ENCODE measurements at places on chromosomes 3 and 15.

DNA sequence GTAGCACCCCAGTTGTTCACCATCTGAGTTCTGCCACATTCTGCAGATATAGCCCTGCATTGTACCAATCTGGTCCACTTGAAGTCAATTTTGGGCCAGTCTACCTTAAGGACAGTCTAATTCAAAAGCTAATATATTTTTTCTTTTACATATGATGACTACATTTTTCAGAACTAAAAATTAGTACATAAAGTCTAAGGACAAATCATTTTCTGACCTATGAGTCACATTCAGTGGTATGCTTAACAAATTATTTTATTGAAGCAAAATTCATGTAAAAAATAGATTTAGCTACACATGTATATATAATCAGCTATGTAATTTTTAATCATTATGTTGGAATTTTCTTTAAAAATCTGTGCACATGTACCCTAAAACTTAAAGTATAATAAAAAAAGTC is 52.1 kb upstream of the IL12A start:
- DNase-seq, result no peak

DNA sequence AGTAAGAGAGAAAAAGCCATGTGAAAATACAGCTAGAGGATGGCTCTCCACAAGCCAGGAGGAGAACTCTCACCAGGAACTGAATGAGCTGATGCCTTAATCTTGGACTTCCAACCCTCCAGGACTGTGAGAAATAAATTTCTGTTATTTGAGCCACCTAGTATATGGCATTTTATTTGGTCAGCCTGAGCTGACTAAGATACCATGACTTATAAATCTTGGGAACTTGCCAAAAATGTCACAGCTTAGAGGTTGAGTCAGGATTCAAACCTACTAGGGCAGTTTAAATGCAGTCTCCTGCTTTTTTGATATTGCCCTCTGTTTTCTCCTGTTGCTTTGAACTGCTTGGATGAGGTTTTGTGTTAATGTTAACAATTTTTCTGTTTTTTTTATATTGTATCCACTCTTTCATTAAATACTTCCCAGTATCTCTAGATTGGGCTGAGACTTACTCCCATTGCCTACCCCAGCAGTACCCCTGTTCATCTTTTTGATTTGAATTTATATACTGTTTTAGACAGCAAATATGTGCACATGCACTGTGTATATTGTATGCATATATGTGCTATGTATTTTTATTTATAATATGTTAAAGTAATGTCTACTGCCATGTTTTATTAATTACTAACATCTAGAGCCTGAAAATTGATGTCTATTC is 1223.2 kb downstream of the OTOL1 start:
- DNase-seq, result no peak

DNA sequence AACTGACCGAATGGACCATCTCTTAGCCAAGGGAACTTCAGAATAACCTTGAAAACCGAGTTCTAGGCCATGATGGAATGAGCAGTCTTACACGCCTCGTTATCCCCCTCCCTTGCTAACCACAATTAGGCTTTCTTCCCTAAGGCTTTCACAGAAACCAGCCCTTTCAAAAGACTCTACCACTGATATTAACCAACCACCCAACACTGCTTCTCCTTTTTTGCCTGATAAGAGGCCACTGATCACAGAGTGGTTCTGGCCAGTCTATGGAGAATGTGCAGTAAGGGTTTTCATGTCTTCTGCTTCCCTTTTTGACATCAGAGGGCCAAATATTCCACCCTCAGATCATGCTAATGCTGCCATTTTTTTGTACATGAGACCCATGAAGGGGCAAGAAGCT is 59.3 kb downstream of the MCF2L2 start:
- DNase-seq, result no peak

GRCh38 chr3:141129049-141129448 is 77.9 kb downstream of the SPSB4 start:
- DNase-seq, result no peak

- no peak for DNase-seq
Observed at GRCh38 chr3:93906245-93906644, 67.5 kb downstream of the PROS1 start.

GRCh38 chr3:12556314-12556689 is 585 bp upstream of the MKRN2 start:
- no peak for DNase-seq

DNA sequence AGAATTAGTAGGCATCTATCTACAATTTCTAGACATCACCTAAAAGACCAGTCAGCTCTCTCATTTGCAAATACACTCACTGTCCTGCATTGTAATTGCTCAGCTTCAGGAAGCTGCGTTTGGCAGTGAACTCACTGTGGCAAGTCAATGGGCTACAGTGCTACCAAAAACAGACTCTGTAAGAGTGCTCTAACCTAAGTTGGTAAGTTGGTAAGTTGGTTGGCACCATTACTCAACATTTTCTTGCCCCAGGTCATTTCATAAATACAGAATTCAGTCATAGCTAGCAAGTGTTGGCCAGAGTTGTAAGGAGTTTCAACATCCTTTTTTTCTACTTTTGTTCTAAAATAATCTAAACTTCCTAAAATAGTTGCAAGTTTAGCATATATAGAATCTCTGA is 466.3 kb downstream of the NAALADL2 start:
- DNase-seq, result no peak

DNA sequence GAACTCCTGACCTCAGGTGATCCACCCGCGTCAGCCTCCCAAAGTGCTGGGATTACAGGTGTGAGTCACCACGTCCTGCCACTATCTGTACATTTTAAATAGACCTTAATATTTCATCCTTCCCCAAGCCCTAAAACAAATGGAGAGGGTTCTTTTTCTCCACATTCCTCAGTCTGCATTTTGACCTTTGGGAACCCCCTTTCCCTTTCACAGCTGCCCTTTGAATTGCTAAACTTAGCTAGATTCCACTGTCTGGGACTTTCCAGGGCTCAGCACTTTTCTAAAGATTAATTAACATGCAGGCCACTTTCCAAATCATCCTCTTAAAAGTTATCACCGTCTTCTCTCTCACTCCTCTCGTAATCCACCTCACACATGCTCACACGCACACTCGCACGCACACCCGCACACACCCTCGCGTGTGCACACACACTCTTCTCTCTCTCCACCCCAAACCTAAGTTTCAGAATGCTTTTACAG is 124.2 kb downstream of the TMCO5A start:
- DNase-seq, result no peak

DNA sequence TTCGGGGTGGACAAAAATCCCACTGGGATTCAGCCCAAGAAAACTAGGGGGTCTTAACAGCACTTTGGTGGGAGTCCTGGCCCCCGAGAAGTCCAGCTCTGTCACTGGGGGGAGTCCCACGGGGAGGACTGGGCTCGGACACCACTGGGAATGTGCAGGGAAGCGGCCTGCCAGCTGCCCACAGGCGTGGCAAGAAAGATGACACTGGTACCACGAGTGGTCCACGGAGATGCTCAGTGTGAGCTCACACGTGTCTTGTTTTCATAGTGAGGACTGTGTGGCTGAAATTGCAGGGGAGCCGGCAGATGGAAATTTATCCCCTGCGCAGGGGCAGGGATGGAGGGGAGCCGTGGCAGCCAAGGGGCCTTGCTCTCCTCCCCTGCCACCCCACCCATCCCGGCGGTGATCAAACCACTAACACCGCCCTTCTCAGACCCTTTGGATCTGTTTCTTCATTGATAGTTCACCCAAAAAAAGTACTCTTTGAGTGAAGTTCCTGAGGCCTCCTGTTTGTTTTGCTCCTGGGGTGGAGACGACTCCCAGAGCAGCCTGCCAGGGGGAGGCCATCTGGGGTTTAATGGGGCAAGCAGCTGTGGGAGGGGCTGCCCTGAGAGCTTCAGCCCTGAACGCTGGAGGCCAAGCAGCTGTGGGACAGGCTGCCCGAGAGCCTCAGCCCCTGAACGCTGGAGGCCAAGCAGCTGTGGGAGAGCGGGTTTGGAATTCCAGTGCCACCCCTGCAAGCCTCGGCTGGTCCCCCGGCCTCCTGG is 130.9 kb downstream of the LRRK1 start:
- no peak for DNase-seq

DNA sequence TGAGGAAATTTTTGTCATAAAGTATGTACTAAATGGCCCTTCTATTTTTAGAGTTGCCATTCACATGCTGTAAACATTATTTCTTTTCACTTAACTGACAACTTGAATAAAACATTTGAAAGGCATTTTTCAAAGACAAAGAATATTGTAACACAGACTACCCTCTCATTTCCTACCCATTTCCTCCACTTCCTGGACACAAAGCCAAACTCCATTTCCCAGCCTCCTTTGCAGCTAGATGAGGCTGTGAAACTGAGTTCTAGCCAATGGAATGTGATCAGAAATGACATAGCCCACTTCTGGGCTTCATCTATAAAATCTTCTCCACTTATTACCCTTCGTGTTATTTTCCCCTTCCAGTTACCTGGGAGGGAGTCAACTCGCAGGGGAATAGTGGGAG is 288.9 kb upstream of the DPH6 start:
- no peak for DNase-seq

- DNase-seq, result no peak
Observed at GRCh38 chr3:106030627-106030963, 161.8 kb upstream of the CBLB start.

DNA sequence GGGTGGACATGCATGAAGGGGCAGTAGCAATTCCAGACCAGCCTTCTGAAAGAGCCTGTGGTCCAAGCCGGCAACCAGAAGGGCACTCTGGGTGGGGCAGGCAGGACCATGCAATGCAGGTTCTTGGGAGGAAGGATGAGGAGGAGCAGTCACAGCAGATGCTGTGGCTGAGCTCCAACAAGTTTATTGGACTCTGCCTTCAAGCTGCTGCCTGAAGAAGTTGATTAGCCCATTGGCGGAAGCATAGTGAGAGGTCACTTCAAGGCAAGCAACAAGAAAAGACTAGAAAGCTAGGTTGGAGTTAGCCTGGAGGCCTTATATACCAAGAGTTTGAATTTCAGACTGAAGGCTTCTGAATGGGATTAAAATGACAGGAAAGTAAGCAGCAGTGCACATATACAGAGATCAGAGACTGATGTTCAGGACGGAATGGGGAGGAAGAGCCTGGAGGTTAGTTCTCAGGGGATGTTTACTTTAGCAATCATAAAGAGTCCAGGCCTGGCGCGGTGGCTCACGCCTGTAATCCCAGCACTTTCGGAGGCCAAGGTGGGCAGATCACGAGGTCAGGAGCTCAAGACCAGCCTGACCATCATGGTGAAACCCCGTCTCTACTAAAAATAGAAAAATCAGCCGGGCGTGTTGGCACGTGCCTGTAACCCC is 39.9 kb downstream of the SFMBT1 start:
- DNase-seq, result no peak

DNA sequence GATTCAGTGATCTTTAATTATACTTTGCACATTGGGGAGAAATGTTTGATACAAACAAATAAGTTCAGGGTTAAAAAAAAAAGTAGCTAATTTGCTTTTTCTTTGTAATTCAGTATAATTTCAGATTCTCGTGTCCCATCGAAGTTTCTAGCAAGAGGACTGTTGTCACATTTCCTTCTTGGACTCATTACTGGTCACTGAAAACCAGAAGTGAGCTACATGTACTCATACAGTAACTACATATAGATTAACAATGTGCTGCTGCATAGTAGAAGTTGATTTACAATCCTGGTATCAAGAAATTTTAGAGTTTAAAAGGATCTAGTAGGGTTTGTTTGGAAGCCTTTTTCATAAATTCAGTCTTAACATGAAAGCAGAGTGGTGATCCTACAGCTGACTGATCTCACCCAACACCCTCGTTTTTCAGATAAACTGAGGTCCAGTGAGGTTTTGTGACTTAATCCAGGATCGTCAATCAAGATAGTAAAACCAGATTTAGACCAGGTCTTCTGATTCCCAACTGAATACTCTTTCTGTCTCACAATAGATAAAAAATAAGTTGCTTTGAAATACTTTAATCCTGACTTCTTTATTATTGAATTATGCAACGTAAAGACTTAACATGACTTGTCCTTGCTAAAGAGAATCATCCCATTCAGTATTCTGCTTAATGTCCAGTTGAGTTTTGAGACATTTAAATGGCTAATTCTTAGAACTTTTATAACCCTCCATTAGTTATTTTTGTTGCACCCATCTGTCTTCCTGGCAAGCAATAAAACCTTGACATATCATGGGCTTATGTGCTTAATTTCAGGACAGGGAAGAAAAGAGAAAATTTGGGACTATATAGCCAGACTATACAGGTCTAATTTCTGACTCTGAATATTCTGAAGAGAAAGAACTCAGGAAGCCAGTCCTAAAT is 2.8 kb downstream of the SEC62 start:
- no peak for DNase-seq

DNA sequence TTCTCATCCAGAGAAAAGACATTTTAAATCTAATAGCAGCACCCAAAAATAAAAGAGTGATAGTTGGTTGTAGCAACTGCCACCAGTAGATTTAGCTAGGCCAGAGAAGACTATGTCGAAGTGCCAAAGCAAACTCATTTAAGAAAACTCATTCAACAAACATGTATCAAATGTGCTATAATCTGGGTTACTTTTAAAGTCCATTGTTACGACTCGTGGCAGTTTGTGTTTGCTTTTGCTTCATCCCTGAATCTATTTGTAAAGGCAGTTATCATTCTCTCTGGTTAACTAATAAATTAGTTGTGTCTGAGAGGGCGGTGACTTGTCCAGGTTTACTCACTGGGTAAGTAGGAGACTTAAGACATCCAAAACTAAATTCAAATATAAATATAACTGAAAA is 159.4 kb downstream of the ZIC4 start:
- DNase-seq, result no peak

DNA sequence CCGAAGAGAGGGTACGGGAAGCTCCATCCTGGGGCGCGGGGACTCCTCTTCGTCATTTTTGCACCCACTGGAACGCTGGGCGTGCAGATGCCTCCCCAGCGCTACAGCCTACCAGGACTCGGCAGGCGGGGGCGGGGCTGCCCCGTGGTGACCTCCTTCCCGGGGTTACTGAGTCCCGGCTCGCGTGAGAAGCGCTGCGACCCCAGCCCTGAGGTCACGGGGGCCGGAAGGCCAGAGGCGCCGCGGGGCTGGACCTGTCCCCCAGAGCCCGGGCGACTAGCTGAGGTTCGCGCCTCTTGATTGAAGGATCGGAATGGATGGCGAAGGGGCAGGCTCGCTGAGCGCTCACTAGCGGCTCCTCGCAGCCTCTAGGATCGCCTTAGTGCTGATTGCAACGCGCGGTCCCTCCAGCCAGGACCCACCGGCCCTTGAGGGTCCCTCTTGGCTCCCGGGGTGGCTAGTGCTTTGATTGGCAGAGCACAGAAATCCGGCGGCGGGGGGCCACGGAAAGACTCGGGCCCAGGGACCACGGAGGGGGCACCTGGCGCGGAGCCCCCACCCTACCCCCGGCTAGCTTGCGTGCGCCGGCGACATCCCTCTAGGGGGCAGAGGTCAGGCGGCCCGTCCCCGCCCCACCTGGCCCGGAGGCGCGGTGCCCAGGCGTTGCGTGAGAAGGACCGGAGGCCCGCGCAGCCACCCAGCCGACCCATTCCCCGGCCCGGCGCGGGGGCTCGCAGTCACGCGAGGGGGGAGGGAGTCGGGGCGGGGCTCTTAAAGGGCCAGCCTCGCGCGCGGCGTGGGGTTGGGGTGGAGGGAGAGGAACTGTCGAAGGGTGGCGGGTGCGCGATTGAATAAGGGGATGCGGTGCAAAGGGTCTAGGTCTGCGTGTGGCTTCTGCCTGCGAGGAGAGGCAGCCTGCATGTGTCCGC is 781 bp upstream of the CYP1A1 start:
- no peak for DNase-seq

- DNase-seq, result no peak
Observed at GRCh38 chr3:131925571-131925970, 109.2 kb downstream of the CPNE4 start.

All from stimulated activated CD8-positive, alpha-beta memory T cell treated with anti-CD3 and anti-CD28 coated beads, Interleukin-4, amount 100 ng/mL, for 4 hours (primary cell).